ENCODE measurements at places on chromosomes 1 and 21.

GRCh38 chr1:219629296-219629880, 16.5 kb upstream of the ZC3H11B start:
- DNase-seq, result no peak

DNA sequence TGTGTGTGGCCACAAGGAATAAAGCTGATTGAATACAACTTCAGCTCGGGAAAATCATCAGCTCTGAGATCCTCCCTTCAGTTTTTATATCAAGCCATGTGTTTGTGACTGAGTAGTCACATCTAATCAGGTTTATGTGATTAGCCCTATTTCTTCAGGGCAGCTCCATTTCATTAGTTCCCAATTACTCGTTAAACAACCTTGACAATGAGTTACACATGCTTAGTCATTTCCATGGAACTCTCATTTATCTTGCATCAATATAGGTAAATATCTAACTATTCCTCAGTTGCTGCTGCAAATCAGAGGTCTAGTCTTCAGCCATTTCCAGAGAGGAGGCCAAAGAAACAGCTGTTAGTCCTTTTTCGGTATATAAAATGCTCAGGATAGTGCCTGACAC, 16.3 kb downstream of the CRB1 start:
- DNase-seq, result no peak

DNA sequence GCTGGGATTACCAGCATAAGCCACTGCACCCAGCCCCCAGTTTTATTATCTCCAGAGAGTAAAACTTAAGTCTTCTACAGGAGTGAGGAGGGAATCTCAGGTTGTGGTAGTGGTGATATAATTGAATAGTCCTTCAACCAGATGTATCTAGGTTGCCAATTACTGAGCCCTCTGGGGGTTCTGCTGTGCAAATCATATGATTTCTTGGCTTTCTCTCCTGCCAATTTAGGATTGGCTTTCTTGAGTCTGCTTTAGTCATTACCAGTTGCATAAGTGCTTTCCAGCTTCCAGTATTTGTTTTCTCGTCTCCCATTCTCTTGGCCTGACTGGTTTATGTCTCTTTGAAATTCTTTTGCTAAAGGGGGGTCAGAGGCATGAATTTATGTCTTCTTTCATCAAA, 11.1 kb downstream of the CPT2 start:
- no peak for DNase-seq

DNA sequence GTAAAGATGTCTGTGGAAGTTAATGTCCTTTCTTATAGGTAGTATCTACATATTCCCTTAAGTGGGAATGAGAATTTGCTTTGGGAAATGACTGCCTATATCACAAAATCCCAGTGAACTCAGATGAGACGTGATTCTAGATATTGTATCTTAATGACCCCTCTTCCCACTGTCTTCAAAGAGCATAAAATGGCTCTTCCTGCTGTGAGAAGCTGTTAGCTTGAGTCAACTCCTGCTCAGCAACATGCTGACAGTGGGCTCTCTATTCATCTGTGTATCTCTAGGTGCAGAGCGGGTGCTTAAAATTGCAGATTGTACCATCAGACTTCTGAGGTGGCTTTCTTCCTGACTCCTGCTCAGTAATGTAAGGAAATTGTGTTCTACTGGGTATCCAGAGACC, 100.6 kb downstream of the SPAG17 start:
- DNase-seq, result no peak

GRCh38 chr1:2460203-2460602, 15.9 kb upstream of the PLCH2 start:
- no peak for DNase-seq

DNA sequence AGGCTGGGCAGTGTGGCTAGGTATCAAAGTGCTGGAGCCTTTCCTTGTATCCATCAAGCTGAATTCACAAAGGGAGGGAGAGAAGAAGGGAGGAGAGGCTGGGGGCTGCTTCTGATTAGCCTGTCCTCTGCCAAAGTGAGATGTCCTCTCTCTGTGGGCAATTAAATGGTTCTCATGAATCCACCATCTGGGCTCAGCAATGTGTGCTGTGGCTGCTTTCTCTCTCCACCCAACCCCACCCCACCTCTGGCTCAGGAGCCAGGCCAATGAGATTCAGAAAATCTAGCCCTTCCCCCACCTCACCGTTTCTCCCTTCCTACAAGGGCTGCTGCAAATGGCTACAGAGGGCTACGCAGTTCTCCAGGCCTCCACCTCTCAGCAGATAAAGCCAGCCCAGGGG, 154.6 kb downstream of the TENT5C start:
- DNase-seq, result no peak

DNA sequence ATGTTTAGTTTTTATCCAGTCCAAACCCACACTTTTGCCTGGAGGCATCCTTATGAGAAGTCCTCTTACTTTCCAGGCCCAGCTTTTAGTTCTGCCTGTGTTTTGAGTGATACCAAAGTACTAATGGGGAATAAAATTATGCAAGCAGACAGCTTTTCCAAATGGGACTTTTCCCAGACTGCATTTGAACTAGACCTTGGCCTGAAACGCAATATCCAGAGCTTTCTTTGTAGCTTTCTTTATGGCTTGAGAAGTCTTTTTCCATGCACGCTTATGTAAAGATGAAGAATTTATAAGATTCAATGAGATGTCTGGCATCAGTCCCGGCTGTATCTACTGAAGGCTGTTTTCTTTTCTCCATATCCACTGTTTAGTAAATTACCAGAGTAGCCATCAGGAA, 236.6 kb upstream of the RAB4A start:
- no peak for DNase-seq

- no peak for DNase-seq
Measured at GRCh38 chr1:218718206-218718605, 373.1 kb downstream of the TGFB2 start.

DNA sequence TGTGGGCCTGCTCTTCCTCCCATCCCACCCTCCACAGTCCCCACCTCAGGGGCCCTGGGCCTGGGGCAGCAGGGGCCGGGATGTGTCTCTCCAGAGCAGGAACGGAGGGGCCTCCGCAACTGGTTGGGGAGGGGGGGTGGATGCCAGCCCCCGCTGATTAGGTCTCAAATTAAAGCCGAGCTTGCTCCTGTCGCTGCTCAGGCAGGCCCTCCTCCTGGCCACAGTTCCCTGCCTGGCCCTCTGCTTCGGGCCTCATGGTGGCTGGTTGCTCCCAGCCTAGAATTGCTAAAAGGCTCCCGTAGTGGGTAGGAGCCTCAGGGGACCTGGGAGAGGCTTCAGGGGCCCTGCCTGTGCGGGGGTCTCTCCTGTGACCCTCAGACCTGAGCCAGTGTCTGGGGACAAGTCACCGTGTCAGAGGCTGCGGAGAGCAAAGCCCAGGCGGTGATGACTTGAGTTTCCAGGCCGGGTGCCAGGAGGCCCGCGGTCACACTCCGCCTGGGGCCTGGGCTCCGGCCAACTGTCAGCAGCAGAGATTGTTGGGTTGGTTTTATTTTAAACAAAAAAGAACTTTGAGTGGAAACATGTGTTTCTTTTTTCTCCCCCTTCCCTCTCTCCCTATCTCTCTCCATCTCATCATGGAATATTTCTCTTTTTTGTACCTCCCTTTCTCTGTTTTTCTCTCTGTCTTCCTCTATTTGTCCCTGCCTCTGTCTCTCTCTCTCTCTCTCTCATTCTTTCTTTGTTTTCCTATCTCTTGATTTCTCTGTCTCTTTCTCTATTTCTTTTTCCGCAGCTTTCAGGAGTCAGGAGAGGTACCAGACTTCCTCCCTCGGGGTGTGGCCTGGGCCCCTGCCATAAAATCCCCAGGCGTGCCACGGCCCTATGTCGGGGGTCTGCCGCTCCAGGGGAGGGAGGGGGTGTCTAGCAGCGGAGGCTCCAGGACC, 20.0 kb upstream of the EPHA2 start:
- DNase-seq, result no peak

- DNase-seq, result no peak
Measured at GRCh38 chr21:39670701-39671100, 58.0 kb downstream of the B3GALT5 start.

- DNase-seq, result no peak
Measured at GRCh38 chr1:5770981-5771765, 221.1 kb downstream of the NPHP4 start.

DNA sequence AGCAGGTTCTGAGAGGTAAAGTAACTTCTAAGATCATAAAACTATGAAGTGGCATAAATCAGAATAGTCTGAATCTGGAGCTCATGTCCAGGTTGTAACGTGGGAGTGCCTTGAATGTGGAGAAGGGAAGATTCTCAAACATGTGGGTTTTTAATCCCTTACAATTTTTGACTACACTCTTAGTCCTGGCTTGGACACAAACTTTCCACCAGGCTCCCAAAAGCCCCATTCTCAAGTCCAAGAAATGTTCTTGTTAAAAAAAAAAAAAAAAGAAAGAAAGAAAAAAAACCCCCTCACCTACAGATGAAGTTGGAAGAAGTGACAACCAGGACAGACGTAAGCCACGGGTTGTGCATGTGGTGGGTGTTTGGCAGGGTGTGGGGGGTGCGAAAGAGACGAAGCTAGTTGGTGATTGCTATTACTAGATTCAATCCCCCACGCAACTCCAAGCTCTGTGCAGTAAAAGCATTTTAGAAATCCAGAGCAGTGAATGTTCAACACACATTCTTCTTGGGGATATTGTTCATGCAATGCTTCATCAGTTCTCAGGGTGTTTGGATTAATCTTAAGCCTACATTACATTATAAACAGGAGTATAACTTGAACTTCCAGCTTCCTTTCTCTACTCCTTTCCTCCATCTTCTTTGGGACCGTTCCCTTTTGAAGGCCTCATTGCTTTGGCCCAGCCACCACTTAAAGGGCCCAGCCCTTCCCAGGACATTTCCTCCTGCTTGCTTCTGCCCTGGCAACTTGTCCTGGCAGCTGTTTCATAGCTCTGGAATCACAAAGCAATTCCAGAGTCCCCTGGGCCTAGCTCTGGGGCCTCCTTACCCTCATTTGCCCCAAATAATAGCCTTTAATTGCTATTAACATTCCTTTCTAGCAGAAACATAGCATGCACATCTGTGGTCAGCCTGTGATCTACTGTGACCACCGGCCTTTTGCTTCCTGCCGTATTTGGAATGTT, 41.8 kb downstream of the PHC2 start:
- no peak for DNase-seq

GRCh38 chr1:218748071-218748470, 402.9 kb downstream of the TGFB2 start:
- no peak for DNase-seq

GRCh38 chr1:44227211-44227610, 13.9 kb downstream of the DMAP1 start:
- no peak for DNase-seq

DNA sequence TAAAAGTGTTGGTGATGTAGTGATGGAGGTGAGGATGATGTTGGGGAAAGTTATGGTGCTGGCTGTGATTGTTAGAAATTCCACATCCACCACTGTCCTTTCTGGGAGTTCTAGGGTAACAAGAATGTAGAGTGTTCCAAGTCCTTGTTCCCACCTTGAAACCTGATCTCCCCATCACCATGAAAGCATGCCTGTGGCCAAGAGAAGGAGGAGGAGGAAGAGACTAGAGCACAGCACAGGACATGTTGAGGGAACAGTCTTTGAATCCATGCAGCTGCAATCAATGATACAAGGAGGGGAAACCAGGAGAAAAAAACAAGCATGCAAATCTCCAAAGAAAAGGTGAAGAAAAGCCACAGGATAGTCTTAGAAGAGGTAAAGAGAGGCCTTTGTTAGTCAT, 45.9 kb upstream of the ARTN start:
- DNase-seq, result no peak

- no peak for DNase-seq
Measured at GRCh38 chr1:181174861-181175260, 86.4 kb downstream of the IER5 start.

DNA sequence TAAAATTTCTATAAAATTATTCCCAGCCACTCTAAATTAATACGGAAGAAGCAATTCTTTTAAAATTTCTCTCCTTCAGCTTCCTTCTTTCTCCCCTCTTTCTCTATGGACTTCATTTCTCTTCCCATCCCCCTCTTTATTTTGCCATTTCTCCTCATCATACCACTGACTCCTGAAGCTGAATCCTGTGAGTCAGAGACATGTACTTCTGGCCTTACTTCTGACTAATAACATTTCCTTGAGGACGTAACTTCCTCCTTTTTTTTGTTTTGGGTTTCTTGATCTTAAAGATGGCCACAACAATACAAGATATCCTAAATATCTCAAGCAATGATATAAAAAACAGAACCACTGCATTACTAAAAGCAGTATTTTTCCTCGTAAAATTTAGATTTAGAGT, 63.6 kb upstream of the DENND1B start:
- no peak for DNase-seq

- DNase-seq, result no peak
Measured at GRCh38 chr1:100968621-100969020, 57.0 kb downstream of the DPH5 start.

DNA sequence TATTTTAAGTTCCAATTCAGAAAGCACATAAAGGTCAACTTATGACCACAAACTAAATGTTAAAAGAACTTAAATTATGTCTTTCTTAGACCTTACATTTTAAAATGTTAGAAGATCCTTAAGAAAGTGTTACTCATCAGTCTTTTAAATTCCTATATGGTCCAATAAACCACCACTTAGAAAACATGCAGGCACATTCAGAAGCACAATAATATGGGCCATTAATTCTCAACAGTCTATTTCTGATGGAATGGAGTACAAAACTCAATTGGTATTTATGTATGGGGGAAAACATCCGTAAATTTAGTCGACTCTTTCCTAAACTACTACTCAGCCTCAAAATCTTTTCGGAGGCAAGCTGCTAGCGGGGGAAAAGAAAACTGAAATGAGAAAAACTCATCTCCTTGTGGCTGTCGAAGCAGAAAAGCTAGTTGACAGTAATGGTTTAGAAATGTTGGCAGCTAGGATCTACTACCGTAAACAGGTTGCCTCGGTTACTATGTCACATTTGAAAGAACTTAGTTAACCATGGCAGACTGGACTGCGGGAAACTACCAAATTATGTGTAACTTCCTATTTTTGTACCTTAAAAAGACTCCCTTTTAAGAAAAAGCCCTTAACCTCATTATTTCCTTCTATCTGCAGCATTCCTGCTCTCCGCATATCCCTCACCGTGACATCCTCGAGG, 1.0 kb downstream of the TRMT1L start:
- peak; percentile 20 for DNase-seq

DNA sequence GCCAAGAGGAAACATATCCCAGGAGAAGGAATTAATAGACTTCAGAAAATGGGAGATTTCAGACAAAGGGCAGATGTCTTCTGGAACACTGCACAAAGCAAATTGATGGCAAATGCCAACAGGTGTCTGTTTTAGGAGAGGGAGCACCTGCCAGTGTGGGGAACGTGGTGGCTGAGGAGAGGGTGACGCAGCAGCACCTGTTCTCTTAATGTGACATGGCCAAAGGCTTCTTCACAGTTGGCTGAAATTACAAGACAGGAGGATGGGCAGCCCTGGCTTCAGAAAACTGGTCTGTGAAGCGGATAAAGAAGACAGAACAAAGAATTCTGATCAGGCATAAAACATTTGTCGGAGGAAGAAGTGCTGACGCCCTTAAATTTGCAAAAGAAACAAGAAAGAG, 178.7 kb upstream of the RUNX1 start:
- DNase-seq, result no peak

GRCh38 chr1:104780470-104781078, 1030.9 kb downstream of the AMY1C start:
- peak; percentile 32 for DNase-seq

GRCh38 chr1:109498161-109498801, 4.4 kb downstream of the CYB561D1 start:
- no peak for DNase-seq

- no peak for DNase-seq
Measured at GRCh38 chr1:3121401-3122210, 52.6 kb downstream of the PRDM16 start.
